Skeletal muscle tissue (tissue), 5 donors: ENCODE measurements at places on chromosomes 11 and 22. TPM values are rescaled to one million over a fixed set of nuclear protein-coding genes. Genes with fewer than 3 reads are reported as not detected.

Gene MMP11
- total RNA-seq, result 6.3 TPM

Gene MYO7A
- total RNA-seq, result 6.3 TPM

Gene HTR3A
- not detected for total RNA-seq

Gene PKNOX2
- total RNA-seq, result 6.8 TPM

Gene SMIM35
- total RNA-seq, result not detected

Gene PITPNB
- total RNA-seq, result 36.5 TPM

Gene NAALAD2
- 4.2 TPM for total RNA-seq

Gene NRXN2
- 9.4 TPM for total RNA-seq

Gene SMTNL1
- total RNA-seq, result 69.9 TPM

Gene MYBPC3
- 1.6 TPM for total RNA-seq

Gene B4GALNT4
- total RNA-seq, result 5.2 TPM

Gene CHCHD10
- total RNA-seq, result 3.7 TPM

Gene PIK3C2A
- total RNA-seq, result 19.3 TPM

Gene C11orf42
- not detected for total RNA-seq

Gene TREH
- 0.52 TPM for total RNA-seq

Gene OR8B12
- total RNA-seq, result not detected

Gene OSM
- 0.52 TPM for total RNA-seq

Gene CREB3L1
- total RNA-seq, result 12.5 TPM

Gene CRYBA4
- total RNA-seq, result not detected

Gene SCGB1C1
- total RNA-seq, result not detected

Gene AQP11
- total RNA-seq, result 0.52 TPM

Gene OR8D4
- total RNA-seq, result under 0.01 TPM

Gene DEUP1
- not detected for total RNA-seq

Gene TRPC6
- total RNA-seq, result 25.6 TPM

Gene FIBIN
- total RNA-seq, result 42.8 TPM

Gene TRIM49
- not detected for total RNA-seq

Gene PDHX
- 27.1 TPM for total RNA-seq

Gene MAJIN
- total RNA-seq, result not detected

Gene TEX54
- total RNA-seq, result not detected

Gene SLC37A2
- total RNA-seq, result 3.7 TPM

Gene TMEM86A
- total RNA-seq, result 3.1 TPM

Gene ACTN3
- 156 TPM for total RNA-seq

Gene GLB1L3
- not detected for total RNA-seq

Gene BTBD18
- not detected for total RNA-seq

Gene IL17REL
- not detected for total RNA-seq

Gene FHIP1B
- total RNA-seq, result 8.9 TPM

Gene CST6
- total RNA-seq, result not detected

Gene DEFB131B
- total RNA-seq, result not detected

Gene OR2D2
- total RNA-seq, result not detected

Gene HIC2
- 4.2 TPM for total RNA-seq

Gene SLN
- total RNA-seq, result 2,012 TPM

Gene JHY
- total RNA-seq, result 1.6 TPM

Gene ZFTA
- 15.7 TPM for total RNA-seq

Gene APOBEC3B
- 1.6 TPM for total RNA-seq

Gene PGA5
- total RNA-seq, result not detected

Gene CD3E
- total RNA-seq, result not detected

Gene YIF1A
- 57.4 TPM for total RNA-seq

Gene SPA17
- 2.1 TPM for total RNA-seq

Gene CDC42EP1
- 6.3 TPM for total RNA-seq

Gene EFEMP2
- 35.0 TPM for total RNA-seq

Gene TMEM191B
- total RNA-seq, result not detected

Gene TBX10
- total RNA-seq, result not detected

Gene CHST1
- 3.1 TPM for total RNA-seq
